ENCODE measurements at places on chromosomes 3 and 15. TPM values are rescaled to one million over a fixed set of nuclear protein-coding genes. Genes with fewer than 3 reads are reported as not detected.

Gene C2CD4B
- 1.7 TPM for polyA plus RNA-seq

Gene POLR2M
- 52.9 TPM for polyA plus RNA-seq

Gene THRB
- polyA plus RNA-seq = 0.88 TPM

Gene IMPDH2
- 214 TPM for polyA plus RNA-seq

Gene SLC22A14
- 0.22 TPM for polyA plus RNA-seq

Gene KLHL40
- 122 TPM for polyA plus RNA-seq

Gene KLF15
- polyA plus RNA-seq = 1.9 TPM

Data from muscle of back (tissue), 13 donors.